ENCODE measurements at places on chromosomes 1 and 21. TPM values are rescaled to one million over a fixed set of nuclear protein-coding genes. Genes with fewer than 3 reads are reported as not detected.

Gene CEP85
- 12.8 TPM for polyA plus RNA-seq

- H3K27ac ChIP-seq: no peak overlapping the region
- peaks cover 13% of the 10 kb centered on the region for H3K4me1 ChIP-seq
- H3K27me3 ChIP-seq: no peaks in the 10 kb centered on the region
- no peak overlapping the region for H3K4me3 ChIP-seq
- no peaks in the 10 kb centered on the region for H3K36me3 ChIP-seq
These were observed 199.7 kb upstream of the TMPRSS15 start for GRCh38 chr21:18603261-18603660.

- no peaks in the 10 kb centered on the region for H3K36me3 ChIP-seq
- H3K4me3 ChIP-seq: no peak overlapping the region
- DNase-seq: no peak
- no peaks in the 10 kb centered on the region for H3K27me3 ChIP-seq
- no peak overlapping the region for H3K27ac ChIP-seq
- peaks cover 19% of the 10 kb centered on the region for H3K4me1 ChIP-seq
These were observed 466.5 kb upstream of the DEPDC1 start for GRCh38 chr1:68963353-68963752.

Gene RAVER2
- 7.8 TPM for polyA plus RNA-seq

Gene AMY1A
- polyA plus RNA-seq: not detected

DNA sequence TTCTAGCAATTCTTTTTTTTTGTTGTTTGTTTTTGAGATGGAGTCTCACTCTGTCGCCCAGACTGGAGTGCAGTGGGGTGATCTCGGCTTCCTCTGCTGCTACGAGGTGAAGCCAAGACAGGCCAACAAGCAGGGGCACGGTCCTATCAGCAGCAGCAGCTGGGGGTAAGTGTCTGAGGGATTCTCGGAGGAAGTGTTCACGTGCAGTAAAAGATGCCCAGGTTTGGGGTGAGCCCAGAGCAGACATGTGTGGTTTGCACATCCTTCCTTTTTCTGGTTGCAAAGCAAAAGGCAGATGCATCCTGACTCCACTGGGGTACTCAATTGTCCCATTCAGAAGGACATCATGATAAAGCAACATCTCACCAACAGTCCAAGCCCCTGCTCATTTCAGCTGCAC lies 27.7 kb downstream of the PIGP start:
- no peak overlapping the region for H3K27ac ChIP-seq
- no peak overlapping the region for H3K4me3 ChIP-seq
- peaks cover 51% of the 10 kb centered on the region for H3K27me3 ChIP-seq
- no peaks in the 10 kb centered on the region for H3K36me3 ChIP-seq

DNA sequence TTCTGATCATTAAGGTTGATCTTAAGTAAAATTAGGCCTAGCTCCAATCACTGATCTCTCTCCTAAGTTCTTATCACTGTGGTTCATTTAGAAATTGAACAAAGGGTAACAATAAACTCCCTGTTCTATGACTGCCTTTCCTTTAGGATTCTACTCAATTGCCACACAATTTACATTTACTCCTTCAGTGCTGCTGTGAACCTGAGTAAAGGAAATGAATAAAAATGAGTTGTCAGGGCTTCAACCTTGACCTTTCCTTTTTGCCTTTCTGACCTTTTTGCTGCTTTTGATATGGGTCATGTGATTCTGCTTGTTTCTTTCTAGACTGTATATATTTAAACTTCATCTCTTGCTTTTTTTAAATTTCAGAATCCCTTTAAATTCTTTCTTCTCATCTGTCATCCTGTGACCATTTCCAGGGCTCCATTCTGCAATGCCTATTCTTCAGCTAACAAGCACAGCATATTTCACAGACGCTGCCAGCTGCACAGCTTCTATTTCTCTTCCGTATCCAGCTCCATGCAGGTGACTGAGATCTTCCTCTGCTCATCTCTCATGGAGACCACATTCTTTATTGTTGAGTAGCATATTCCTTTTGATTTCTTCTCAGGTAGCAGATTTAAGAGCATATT lies 3.2 kb downstream of the LRRC8B start:
- H3K4me3 ChIP-seq: no peak overlapping the region
- H3K27me3 ChIP-seq: no peaks in the 10 kb centered on the region
- no peak for DNase-seq
- no peak overlapping the region for H3K27ac ChIP-seq
- H3K36me3 ChIP-seq: no peaks in the 10 kb centered on the region
- peaks cover 48% of the 10 kb centered on the region for H3K4me1 ChIP-seq

DNA sequence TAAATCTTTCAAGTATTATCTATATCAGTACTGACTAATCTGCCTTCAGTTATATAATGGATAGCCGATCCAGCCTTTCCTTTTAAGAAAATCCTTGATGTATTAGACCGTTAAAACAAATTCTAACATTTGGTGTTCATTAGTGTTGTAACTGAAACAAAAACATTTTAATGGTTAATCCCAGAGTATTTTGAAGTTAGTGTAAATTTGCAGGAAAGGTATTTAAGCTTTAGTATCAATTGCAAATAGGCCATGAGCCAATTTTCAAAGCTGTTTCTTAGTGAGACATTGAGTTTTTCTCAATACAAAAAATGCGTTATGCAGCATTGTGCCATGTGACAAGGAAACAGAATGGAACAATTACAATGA lies 29.6 kb downstream of the DISP1 start:
- H3K27me3 ChIP-seq: no peaks in the 10 kb centered on the region
- peak overlapping the region; percentile 11 for H3K27ac ChIP-seq
- DNase-seq: no peak
- peaks cover 19% of the 10 kb centered on the region for H3K4me1 ChIP-seq

Gene UBE2J2
- 47.1 TPM for polyA plus RNA-seq

GRCh38 chr1:184854496-184855140 lies 100.0 kb upstream of the EDEM3 start:
- H3K4me3 ChIP-seq: no peak overlapping the region
- H3K27me3 ChIP-seq: no peaks in the 10 kb centered on the region
- H3K27ac ChIP-seq: no peak overlapping the region

All from GM23338 (cell line).